Mammary epithelial cell (primary cell): ENCODE measurements at places on chromosomes 4 and X.

DNA sequence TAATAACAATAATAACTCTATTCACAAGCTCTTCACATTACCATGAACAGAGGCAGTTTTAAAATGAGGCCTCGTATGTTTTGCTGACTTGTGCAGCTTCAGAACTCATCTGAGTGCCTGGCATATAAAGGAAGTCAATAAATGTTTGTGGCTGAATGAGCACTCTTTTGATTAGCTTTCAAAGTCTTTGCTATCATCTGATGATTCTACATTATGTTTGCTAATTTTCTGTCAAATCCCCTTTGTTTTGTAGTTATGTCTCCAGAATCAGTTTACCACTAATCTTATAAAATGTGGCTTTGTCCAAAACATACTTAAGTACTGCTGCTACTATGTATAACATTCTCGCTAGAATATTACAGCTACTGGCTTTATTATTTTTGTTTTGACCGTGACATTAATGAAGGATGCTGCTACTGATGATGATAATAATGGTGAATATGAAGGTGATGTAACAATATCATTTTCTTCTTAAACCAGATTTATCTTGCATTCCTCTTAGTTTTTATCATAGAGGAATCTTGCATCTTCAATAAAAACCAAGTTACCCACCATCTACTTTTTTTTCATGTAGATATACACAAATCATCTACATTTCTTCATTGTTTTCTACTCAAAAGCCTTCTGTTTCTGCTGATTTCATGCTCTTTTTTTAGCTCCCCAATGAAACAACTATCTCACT is 384.5 kb downstream of the NAF1 start:
- DNase-seq: no peak

- no peak for DNase-seq
Measured at GRCh38 chr4:6969826-6970800, 60.5 kb downstream of the TBC1D14 start.

DNA sequence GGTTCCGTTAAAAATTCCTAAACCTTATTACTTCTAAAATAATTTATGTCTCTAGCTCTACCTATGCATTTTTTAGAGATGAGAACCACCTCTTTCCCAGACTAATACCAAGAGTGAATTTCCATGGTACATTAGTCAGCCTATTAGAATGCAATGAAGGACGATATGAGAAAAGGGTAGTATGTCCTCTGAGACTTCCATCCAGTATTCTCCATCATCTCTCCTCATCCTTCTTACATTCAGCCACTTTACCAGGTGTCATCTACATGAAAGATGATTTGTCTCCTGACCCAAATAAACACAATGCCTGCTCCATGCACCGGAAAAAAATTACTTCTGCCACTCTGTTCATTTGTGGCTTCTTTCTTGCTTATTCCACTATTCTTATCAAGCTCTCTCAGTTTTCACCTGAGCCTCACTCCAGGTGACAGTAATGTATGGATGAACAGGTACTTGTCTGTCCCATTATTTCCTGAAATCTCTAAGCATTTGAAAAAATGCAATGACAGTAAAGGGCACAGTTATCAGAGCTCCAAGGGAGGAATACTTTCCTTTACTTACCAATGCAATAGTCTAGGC is 97.9 kb downstream of the MAB21L2 start:
- DNase-seq: no peak

DNA sequence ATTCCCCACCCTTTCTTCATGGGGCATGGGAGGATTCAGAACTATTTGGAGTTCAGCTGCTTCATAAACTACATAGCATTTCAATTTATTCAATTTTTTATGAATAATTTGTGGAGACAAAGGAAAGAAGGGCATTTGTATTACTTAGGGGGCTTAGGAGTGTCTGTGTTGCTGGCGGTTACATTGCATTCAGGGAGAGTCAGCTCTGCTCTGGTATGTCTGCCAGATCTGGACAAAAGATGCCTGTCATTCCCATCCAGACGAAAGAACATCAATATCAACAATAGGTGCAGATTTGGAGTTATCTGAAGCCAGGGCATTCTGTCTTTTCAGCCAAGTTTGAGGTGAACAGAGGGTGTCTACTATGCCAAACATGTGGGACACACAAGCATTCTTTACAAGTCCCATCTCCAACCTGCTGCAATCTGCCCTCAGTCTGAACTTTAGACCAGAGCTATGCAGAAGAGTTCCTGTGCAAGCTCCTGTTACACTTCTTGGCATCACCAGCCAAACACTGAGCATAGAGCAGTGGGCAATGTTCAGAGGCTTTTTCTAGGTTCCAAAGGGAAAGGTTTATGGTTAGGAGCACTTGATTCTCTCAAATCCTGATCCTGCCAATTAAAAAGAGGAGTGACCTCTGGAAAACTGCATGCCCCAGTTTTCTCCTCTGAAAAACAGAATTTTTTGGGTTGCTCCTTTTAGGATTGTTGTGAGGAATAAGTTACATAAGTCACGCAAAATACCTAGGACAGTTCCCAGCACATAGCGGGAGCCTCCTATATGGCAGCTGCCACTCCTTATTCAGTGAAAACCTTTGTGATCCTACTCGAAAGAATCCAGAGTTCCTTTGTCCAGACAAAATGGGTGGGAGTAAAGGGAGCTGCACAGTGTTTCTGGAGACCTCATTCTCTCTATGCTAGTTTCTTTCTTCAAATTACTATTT is 719.5 kb upstream of the SLIT2 start:
- DNase-seq: no peak

DNA sequence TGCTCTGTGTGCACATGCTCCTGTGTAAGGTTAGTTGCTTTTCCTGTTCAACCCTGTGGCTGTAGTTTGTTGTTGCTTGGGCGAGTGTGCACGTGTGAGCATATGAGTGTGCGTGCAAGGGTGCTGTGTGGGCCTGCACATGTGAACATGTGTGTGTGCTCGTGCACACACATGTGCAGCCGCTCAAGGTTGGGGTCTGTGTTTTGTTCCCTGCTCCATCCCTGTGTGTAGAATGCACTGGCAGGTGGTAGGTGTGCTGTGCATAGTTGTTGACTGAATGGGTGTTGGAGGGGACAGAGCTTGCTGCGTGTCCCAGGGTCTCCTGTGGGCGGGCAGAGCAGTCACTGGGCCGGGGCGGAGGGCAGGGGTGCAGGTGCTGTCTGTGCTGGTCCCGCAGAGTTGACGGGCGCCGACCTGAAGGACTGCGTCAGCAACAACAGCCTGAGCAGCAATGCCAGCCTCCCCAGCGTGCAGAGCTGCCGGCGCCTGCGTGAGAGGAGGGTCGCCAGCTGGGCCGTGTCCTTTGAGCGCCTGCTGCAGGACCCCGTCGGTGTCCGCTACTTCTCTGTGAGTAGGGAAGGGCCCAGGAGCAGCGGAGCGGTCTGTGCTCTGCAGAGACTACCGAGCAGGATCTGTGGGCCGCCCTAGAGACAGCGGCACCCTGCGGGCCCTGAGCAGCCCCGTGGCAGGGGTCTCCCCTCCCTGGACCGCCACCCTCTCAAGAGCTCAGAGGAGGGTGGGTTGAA is 27.9 kb upstream of the HGFAC start:
- DNase-seq: no peak
